ENCODE measurements at places on chromosomes 16 and 17.

GRCh38 chr16:57899771-57900661 lies 70.9 kb downstream of the CNGB1 start:
- no peak for DNase-seq

GRCh38 chr16:68719993-68720489 lies 17.1 kb upstream of the CDH1 start:
- no peak for DNase-seq

GRCh38 chr17:17201907-17202306 lies 4.2 kb downstream of the PLD6 start:
- no peak for DNase-seq

- no peak for DNase-seq
Observed at GRCh38 chr16:70253291-70254106, 1.8 kb upstream of the EXOSC6 start.

GRCh38 chr16:55487048-55487803 lies 8.2 kb downstream of the MMP2 start:
- DNase-seq: no peak

- no peak for DNase-seq
Observed at GRCh38 chr17:4555873-4556759, 932 bp upstream of the MYBBP1A start.

GRCh38 chr17:68578236-68578635 lies 22.9 kb downstream of the FAM20A start:
- no peak for DNase-seq

GRCh38 chr17:75059369-75060345 lies 12.6 kb downstream of the KCTD2 start:
- DNase-seq: no peak

- DNase-seq: no peak
Observed at GRCh38 chr17:19513897-19514488, 19.7 kb upstream of the SLC47A1 start.

DNA sequence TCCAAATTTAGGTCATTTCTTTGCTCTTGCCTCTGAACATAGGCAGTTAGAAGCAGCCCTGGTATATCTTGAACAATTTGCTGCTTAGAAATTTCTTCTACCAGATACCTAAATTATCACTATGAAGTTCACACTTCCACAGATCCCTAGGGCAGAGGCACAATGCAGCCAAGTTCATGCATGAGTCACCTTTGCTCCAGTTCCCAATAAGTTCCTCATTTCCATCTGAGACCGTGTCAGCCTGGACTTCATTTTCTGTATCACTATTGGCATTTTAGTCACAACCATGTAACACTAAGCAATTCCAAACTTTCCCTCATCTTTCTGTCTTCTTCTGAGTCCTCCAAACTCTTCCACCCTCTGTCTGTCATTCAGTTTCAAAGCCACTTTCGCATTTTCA lies 45.0 kb downstream of the KCNJ16 start:
- no peak for DNase-seq

DNA sequence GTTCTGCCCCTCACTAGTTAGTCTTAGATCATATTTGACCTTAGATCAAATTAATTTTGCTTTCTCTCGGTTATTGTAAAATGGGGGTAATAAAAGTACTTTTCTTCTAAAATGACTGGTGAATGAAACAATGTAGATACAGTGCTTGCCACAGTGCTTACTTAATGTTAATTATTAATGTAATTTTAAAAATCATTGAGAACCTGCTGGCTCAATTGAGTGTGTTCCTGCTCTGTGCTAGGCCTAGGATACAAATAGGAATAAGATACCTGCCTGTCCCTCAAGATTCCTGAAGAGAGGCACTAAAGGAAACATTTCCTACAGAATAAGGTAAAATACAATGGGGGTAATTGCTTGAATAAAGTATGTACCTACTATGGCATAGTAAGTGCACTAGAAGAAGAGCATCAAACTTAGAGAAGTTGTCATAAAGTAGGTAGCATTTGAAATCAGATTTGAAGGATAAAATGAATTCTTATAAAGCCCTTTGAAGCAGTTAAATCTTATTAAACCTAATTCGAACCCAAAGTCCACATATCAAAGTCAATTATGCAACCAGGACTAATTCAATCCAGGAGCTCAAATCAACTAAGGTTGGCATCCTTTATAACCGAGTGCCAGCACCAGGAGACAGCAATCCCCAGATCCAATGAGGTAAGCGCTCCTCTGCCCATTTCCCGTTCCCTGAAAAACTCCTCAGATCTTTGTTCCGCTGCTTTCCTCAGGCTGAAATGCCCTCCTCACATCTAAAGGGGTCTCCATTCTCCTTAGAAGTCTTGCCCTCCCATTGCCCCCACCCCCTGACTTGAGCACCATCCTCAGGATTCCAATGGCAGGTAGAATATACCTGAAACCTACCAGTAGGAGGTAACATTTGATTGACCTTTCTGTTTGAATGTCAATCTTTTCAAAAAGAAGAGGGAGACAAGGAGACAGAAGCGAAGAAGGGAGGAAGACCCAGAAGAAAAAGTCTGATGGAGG lies 2.4 kb upstream of the MED13 start:
- no peak for DNase-seq

DNA sequence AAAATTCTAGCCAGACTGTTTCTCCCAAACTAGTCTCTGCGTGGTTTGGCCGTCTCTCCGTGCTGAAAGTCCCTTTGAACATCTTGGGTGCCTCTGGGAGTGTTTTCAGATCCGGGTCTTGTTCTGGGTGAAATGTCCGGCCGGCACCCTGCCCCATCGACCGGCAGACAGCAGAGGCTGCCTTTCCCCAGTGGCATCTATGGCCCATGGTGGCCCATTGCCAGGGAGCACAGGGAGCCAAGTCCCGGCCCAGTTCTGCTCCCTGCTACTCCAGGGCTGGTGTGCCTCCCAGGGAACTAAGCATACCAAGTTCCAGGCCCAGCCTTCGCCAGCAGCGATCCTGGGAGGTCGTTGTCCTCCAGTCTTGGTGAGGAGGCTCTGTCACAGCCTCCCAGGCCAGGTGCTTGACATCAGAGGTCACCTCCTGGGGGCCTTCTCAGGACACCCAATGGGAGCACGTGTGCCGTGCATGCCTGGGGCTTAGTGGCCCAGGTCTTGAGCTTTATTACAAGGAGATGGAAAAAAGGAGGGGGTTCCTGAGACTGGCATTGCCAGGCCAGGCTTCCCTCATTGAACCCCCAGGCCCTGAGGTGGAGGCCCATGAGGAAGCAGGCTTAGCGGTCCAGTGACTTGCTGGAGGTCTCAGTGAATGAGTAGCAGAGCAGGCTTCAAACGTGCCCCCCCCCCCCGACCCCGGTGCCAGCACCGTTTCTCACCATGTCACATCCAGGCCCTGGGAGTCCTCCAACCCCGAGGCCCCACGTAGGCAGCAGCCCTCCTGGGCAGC lies 54.0 kb downstream of the PGS1 start:
- DNase-seq: no peak

GRCh38 chr17:74852237-74853047 lies 7.2 kb downstream of the GRIN2C start:
- DNase-seq: no peak

- DNase-seq: no peak
Observed at GRCh38 chr17:67503739-67504138, 126.7 kb downstream of the PITPNC1 start.

GRCh38 chr17:263271-263670 lies 81.8 kb upstream of the DOC2B start:
- no peak for DNase-seq

- DNase-seq: no peak
Observed at GRCh38 chr16:77833921-77834634, 45.7 kb downstream of the VAT1L start.

DNA sequence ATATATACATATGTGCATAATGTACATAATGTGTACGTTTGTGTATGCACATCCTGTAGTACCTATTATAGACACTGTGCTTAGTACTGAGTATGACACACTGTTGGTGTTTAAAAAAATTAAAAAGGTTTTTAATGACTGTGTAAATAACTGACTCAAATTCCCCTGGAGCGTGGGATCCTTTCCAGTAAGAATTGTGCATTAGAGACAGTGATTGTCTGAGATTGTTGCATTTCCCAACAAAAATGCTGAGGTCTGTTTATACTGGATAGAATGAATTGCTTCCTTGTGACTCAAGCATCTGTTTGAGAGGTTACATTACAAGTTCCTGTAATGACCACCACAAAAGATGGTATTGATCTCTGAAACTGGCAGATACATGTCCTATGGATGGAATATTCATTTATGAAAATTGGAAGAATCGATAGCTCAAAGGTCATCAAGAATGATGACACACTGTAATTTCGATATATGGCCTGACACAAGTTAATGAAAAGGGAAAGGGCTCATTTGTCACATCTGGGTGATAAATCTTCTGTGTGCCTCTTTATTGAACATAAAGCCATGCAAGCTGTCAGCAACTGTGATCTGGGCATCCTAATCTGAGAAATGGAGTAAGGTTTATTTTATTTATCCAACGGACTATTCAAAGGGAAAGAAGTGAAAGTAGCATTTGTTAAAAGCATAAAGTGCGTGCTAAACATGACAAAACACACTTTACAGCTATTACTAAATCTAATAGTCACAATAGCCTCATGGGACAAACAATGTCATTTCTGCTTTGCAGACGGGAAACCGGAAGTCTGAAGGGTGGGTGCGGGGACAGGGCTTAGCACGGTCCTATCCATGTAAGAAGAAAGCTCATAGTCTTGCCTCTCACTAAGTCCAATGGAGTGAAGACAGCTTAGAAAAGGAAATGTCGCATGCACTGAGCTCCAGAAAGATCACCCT lies 228.8 kb downstream of the CDH11 start:
- no peak for DNase-seq

- no peak for DNase-seq
Observed at GRCh38 chr17:39676198-39676819, 8.1 kb downstream of the PNMT start.

DNA sequence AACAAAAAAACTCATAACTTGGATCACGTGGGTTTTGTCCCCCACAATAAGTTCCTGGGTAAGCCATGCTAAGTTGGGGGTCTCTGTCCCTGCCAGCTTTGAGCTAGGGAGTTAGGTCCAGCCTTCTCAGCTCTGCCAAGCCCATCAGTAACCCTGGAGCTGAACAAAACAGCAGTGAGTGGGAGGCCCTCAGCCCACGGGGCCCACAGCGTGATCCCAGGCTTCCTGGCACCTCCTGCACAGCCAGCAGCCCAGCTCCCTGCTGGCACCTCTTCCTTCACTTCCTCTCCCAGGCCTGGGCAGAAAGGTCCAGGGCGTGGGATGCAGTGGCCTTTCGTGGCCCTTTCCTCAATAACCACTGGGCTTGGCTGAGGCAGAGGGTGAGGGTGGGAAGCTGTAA lies 35.5 kb upstream of the CDC42EP4 start:
- DNase-seq: no peak

DNA sequence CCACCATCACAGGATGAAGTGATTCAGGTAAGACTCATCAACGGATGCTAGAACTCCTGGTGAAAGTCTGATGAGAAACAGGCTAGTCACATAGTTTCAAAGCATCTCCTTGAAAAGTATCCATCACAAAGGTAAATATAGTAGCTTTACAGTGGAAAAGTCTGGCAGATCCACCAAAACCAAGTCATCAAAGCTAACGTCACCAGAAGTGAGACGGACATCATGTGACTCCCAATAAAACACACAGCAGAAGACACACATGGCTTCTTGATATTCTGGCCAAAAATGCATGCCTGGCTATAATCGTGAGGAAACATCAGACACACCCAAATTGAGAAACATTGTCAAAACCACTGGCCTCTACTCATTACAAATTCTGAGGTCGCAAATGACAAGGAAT lies 17.9 kb upstream of the TRPV3 start:
- no peak for DNase-seq

DNA sequence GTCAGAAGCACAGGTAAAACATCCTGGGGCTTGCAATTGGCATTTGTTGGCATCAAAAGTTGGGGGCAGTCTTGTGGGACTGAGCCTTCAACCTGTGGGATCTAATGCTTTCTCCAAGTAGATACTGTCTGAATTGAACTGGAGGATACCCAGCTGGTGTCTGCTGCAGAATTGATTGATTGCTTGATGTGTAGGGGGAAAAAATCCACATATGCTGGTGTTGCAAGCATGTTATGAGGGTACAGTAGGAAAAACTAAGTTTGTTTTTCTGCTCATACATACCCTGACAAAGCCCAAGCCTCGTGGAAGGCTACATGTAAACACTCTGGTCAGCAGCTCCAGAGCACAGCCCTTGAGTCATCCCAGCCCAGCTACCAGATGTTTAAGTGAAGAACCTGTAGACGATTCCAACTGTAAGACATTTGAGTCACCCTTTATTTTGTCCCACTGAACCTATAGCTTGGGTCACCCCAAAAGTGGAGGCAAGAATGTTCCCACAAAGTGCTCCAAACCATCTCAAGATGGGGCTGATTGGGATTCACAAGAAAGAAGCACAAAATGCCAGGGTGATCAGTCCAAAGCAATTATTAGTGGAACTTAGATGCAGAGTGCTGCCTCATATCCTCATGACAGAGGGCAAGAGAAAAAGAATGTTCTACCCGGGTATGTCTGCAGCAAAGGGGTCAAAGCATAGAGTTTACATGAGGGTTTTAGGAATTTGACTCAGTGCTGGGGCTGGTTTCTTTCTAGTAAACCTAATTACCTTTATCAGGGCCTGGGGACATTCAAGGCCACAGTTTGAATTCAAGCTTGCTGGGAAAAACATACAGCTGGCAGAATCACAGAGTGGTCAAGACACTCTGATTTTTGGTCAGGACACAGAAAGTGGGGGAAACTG lies 9.6 kb upstream of the APPBP2 start:
- no peak for DNase-seq

- no peak for DNase-seq
Observed at GRCh38 chr17:17540935-17541639, 44.9 kb upstream of the RASD1 start.

DNA sequence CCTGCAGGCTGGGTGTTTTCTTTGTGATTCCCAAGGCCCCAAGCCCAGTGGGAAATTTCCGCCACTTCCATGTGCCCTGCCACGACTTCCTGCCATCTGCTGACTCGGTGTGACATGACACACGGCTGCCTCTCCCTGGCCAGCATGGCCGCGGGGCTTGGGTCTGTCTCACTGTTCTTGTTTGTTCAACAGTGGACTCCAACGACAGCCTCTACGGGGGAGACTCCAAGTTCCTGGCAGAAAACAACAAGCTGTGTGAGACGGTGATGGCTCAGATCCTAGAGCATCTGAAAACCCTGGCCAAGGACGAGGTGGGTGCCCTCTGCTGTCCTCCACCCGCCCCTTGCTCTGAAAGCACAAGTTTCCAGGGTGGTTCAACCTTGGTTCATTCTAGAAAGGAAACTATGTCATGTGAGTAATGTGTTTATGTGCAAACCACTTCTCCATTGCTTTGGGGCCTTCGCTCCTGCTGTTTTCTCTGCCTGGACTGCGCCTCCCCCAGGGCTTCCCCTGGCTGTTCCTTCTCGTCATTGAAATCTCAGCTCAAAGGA lies 26.8 kb downstream of the KNOP1 start:
- DNase-seq: no peak
